ENCODE measurements at places on chromosomes 1 and 21. TPM values are rescaled to one million over a fixed set of nuclear protein-coding genes. Genes with fewer than 3 reads are reported as not detected.

Gene VPS13D
- total RNA-seq, result 5.6 TPM

Gene CYP4A22
- total RNA-seq, result not detected

Gene SH2D5
- total RNA-seq, result 11.9 TPM

Gene TINAGL1
- 0.51 TPM for total RNA-seq

Gene CRP
- not detected for total RNA-seq

Gene MEF2D
- 31.8 TPM for total RNA-seq

Gene ZC3H12A
- total RNA-seq, result 32.3 TPM

Gene PROX1
- 0.02 TPM for total RNA-seq

Gene LCE3E
- not detected for total RNA-seq

Gene PRAMEF18
- total RNA-seq, result not detected

Gene FDPS
- total RNA-seq, result 162 TPM

Gene ZNF281
- 48.9 TPM for total RNA-seq

All from A549 treated with Mapracorat at 1 μM for 4 hours (cell line).